ENCODE measurements at places on chromosomes 5 and 9. TPM values are rescaled to one million over a fixed set of nuclear protein-coding genes. Genes with fewer than 3 reads are reported as not detected.

The CAMK2A gene
- not detected for total RNA-seq

The SPATA31C1 gene
- not detected for total RNA-seq

The LEAP2 gene
- 0.13 TPM for total RNA-seq

The SLC46A2 gene
- total RNA-seq, result not detected

- DNase-seq, result no peak
Measured at GRCh38 chr5:33475706-33476105, 34.9 kb downstream of the TARS1 start.

DNA sequence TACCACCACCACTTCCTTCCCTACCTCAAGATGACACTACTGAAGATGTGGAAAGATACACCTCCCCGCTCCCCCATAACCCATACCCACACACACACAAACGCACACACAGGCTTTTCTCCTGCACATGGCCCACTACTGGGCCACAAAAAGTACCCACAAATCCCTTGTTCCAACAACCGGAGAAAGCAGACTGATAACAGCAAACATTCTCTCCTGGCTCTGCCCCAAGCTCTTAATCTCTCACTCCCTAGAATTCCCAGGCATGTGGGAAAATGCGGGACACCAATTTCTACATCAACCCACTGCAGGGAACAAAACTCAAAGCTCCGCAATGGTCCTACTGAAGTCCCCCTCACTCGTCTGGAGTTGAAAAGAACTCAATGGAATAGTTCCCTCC is 611.0 kb upstream of the KLF4 start:
- no peak for DNase-seq

GRCh38 chr5:33801292-33801691 is 90.5 kb downstream of the ADAMTS12 start:
- DNase-seq, result no peak

GRCh38 chr9:85927076-85927475 is 13.9 kb upstream of the NAA35 start:
- DNase-seq, result no peak

- DNase-seq, result no peak
Measured at GRCh38 chr9:69307446-69308205, 17.4 kb upstream of the ENTREP1 start.

DNA sequence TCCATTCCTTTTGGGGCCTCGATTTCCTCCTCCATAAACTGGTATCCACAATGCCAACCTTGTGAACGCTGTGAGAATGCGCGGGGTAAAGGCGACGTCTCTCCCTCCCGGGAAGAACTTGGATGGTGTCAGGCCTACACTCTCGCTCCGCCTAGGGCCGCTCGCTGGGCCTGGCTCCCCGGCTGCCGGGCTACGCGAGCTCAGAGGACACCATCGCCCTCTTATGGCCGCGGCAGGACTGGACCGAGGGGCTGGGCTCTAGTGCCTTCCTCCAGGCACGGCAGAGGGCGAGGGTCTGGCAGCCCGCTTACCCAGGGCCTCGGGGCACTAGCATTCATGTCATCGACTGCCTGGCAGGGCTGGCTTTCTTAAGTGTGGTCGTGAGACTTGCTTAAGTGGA is 1.3 kb upstream of the EXOSC2 start:
- no peak for DNase-seq

Measured in bronchial epithelial cell (primary cell).